Nucleus accumbens (tissue), 56 donors: ENCODE measurements at places on chromosomes 3 and 15.

DNA sequence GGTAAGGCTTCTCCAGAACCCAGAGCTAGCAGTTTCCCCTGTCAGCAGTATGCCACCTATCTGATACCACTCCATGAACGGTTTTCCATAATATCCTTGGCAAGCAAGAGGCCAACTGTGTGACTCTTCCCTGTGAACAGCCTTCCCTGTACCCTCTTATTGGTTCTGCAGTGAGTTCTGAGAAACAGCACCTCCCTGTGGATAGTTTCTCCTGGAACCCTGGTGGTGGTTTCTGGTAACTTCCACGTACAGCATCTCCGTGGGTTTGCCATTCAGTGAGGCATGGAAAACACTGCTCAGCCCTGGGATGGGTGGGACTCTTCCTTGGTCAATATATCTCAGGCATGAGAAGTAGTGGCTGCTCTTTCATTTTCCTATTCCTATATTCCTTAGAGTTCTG lies 19.4 kb upstream of the SERPINI2 start:
- DNase-seq = no peak

- no peak for DNase-seq
Observed at GRCh38 chr3:179603321-179603720, 1.1 kb downstream of the MRPL47 start.

- no peak for DNase-seq
Observed at GRCh38 chr3:196985298-196985697, 16.7 kb upstream of the PIGZ start.

GRCh38 chr15:57503911-57504598 lies 87.6 kb upstream of the MYZAP start:
- no peak for DNase-seq

DNA sequence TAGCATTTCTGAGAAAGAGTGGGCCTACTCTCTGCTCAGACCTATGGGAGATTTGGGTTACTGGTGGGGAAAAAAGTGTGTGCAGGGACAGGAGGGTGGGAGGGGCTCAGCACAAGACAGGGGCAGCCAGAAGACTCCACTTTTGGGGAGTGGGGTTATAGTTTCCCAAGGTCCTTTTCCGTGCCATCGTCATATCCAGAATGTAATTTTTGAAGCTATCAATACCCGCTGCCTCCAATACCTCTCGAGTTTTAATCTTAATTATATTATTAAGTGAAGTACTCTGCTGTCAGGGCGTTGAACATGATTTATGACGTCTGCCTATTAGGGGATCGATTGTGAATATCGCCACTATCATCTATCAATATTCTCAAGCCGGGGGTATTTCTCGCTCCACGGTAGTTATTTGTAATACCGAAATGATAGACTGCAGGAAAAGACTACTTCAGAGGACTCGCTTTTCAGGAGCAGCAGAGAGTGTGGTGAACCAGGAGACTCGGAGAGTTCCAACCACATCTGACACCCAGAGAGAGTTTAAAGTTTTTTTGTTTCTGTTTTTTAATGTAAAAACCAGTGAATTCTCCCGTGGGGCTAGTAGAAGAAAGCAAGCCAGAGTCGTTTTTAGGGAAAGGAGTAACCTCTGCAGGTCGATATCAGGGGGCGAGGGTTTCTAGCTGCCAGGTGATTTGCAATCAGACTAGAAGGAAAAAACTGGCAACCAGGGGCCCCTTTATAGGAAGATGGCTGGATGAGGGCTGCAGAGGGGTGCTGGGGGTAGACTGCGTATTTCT lies 20.6 kb downstream of the NR2F2 start:
- no peak for DNase-seq

GRCh38 chr3:134464064-134464688 lies 21.6 kb downstream of the ANAPC13 start:
- no peak for DNase-seq

DNA sequence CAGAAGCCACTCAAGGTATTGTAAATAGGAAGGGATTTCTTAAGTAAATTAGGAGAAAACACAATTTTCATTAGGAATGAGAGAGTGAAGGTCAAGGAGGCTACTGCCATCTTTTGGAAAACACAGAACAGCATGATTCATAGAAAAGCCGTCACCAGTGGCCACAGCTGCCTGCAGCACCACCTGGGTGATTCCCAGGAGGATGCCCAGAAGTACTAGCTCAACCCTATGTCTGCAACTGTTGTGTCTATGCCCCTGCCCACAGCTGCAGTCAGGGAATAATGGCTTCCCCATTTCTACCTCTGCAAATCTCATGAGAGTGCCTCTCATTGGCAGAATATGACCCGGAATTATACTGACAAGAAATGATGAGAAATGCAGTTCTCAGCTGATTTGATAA lies 300.0 kb downstream of the IGSF11 start:
- no peak for DNase-seq

GRCh38 chr3:152254041-152254440 lies 14.7 kb upstream of the MBNL1 start:
- DNase-seq = no peak

- no peak for DNase-seq
Observed at GRCh38 chr15:68778876-68779275, 41.8 kb downstream of the ANP32A start.

- no peak for DNase-seq
Observed at GRCh38 chr3:195873971-195874370, 34.4 kb downstream of the TNK2 start.

DNA sequence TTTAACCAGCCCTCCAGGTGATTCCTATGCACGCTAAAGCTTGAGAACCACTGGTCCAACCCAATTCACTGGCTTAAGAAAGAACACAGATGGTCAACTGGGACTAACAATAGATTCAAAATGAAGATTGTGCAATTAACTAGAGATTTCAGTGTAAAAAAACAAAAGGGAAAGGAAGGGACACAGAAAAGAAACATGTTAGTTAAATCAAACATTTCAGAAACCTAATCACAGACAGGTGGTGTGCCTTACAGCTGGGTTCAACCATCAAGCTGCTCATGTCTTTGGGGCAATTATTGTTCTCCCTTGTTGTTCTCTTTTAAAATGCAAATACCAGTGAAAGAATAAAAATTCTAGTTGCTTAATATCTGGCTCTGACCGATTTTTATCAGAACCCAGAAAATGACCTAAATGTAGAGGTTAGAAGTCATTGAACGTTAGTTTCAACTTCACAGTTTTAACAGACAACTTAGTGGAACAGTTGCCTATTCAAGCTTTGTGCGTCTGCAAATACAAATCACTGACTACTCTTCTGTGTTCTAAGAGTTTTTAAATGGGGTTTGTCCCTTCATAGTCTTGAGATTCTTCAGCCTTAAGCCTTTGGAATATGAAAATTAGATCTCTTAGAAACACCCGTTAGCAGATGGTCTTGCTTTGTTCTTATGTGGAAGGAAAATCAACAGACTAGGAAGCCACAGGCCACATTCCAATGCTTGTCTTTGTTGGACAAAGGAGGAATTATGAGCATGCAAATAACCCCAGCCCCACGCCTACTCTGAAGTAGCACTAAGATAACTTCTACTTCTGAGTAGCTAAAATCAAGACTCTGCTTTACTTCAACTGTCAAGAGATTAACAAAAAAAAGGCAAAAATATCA lies 223.4 kb downstream of the ATP8B4 start:
- no peak for DNase-seq

DNA sequence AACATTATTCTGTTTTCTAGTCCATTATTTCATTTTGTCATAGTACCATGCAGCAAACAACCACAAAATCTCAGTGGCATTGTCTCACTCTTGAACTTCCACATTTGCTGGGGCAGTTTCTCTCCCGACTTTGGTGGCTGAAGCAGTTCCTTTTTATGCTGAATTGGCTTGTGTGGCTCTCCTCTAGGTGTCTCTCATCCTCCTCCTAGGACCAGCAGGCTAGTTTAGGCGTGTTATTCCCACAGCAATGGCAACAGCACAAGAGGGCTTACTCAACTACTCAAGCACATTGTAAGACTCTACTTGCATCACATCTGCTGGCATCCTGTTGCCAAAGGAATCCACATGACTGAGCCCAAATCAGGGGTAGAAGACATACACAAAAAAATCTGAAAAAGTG lies 201.8 kb upstream of the KCNH8 start:
- no peak for DNase-seq

DNA sequence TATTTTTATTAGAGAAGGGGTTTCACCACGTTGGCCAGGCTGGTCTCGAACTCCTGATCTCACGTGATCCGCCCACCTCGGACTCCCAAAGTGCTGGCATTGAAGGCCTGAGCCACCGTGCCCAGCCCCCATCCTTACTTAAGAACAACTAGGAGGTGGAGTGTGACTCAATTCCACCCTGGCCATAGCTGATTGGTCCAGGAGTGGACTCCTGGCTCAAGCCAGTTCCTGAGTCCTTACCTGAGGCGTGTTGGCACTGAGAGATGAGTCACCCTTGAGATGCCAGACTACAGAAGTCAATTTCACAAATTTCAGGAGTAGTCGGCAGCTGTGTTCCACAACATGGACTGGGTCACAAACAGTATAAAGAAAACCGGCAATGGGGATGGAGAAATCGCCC lies 124.2 kb downstream of the SHQ1 start:
- no peak for DNase-seq

- no peak for DNase-seq
Observed at GRCh38 chr15:77544162-77544561, 88.5 kb downstream of the LINGO1 start.

- no peak for DNase-seq
Observed at GRCh38 chr3:29335943-29336342, 55.1 kb downstream of the RBMS3 start.

- no peak for DNase-seq
Observed at GRCh38 chr15:74109713-74110112, 20.7 kb upstream of the ISLR2 start.

GRCh38 chr3:166302331-166302730 lies 465.1 kb upstream of the BCHE start:
- DNase-seq = no peak

- DNase-seq = no peak
Observed at GRCh38 chr3:120025520-120025919, 68.7 kb downstream of the GSK3B start.

DNA sequence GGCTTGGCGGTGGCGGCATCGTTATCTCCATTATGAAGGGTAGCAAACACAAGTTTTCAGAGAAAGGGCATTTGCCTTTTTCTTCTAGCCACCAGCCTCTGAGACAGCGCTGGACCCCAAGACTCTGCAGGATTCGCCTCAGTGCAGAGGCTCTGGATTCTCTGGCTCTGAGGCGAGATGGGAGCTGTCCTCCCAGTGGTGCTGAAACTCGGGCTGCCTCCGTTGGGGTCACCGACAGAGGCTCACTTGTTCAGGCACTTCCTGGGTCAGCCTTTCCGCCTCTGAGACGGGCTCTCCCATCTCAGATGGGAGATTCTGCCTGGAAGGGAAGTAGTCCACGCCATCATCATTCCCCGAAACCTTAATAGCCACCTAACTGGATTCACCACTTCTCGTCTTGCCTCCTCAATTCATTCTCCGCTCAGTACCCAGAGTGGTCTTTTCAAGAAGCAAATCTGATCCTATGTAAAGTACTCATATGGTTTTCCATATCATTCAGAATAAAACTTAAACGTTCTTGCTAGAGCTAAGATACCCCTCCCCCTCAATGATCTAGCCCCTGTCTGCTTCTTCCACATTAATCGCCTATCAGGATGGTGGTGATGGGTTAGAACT lies 76.9 kb downstream of the RHCG start:
- no peak for DNase-seq

DNA sequence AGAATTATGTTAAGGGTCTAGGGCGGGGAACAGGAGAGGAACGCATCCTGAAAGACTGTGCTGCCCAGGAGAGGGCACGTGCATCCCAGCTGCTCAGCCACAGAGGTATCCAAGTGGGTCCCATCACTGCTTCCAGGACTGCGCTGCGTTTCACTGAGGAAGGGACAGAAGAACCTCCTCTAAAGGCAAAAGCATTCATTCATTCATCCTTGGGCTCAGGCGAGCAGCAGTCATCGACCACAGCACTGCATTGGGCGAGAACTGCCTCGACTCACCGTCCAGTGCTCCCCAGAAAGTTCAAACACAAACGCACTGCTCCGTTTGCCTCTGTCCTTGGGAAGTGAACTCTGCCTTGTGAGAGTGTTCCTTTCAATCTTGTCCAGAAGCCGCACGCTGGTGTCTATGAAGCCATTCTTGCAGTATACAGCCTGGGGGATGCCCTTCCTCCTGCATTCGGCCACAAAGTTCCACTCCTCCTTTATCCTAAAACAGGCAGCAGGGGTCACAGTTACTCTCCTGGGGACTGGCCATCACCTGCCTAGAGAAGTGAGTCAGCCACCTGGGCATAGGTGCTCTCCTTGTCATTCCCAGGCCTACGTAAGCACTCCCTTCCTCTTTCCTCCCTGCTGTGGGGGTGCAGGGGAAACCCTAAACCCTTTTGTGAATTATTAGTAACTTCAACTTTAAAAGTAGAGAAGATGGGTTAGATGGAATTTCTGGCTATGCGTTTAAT lies 21.2 kb downstream of the LRRC2 start:
- no peak for DNase-seq

DNA sequence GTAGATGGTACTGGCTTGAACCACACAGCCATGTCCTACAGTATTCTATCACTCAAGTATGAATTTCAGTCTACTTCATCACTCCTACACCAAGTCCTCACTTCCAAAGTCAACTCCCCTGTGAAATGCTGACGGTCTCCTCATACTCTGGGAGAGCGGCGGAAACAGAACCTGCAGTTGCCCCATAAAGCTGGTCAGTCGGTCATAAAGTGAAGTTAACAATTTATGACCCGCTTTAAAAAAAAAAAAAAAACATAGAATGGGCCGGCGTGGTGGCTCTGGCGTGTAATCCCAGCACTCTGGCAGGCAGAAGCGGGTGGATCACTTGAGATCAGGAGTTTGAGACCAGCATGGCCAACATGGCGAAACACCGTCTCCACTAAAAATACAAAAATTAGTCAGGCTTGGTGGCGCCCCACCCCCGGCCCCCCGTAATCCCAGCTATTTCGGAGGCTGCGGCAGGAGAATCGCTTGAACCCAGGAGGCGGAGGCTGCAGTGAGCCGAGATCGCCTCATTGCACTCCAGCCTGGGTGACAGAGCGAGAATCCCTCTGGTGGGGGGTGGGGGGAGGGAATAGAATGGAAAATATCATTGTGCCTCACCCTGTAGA lies 2.1 kb downstream of the TRANK1 start:
- no peak for DNase-seq

- DNase-seq = no peak
Observed at GRCh38 chr3:71564361-71564760, 19.2 kb downstream of the FOXP1 start.

DNA sequence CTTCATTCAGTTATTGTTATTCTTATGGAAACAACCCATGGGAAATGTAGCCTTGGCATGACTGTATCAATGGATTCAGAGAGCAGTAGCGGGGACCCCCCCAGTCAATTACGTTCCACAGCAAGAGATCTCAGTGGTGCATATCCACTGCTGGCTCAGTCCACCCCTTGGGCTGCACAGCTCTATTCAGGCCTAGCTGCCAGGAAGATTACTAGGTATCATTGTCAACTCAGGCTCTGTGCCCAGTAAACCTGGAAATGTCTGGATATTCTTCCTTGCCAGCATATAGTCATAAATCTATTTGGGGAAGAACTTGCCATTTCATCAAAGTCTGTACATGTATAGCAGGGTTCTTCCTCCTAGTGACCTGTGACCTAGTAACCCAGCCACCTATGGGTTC lies 128.1 kb upstream of the CCDC54 start:
- no peak for DNase-seq
